ENCODE measurements at places on chromosomes 16 and 17.

GRCh38 chr17:700504-701094 is 14.0 kb downstream of the VPS53 start:
- H3K36me3 ChIP-seq: peaks cover 5% of the 10 kb centered on the region
- no peak overlapping the region for H3K27ac ChIP-seq
- no peak overlapping the region for H3K4me3 ChIP-seq
- peaks cover 14% of the 10 kb centered on the region for H3K4me1 ChIP-seq
- no peak for DNase-seq

DNA sequence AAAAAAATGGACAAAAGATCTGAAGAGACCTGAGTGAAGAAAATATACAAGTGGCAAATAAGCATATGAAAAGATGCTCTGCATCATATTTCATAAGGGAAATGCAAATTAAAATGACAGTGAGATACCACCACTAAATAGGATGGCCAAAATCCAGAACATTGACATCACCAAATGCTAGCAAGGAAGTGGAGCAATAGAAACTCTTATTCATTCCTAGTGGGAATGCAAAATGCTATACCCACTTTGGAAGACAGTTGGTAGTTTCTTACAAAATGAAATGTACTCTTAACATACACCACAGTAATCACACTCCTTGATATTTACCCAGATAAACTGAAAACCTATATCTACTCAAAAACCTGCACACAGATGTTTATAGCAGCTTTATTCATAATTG is 33.6 kb downstream of the DHRS7B start:
- peaks cover 13% of the 10 kb centered on the region for H3K36me3 ChIP-seq
- no peak for DNase-seq
- H3K27ac ChIP-seq: no peak overlapping the region

- peak overlapping the region; percentile 31 for H3K4me3 ChIP-seq
- peak overlapping the region; percentile 18 for H3K27ac ChIP-seq
- H3K36me3 ChIP-seq: no peaks in the 10 kb centered on the region
- H3K27me3 ChIP-seq: peaks cover 11% of the 10 kb centered on the region
Observed at GRCh38 chr17:29060475-29060874, 17.5 kb downstream of the PIPOX start.

GRCh38 chr17:82966415-82966814 is 113.0 kb upstream of the METRNL start:
- DNase-seq: no peak
- peaks cover 20% of the 10 kb centered on the region for H3K4me1 ChIP-seq
- H3K4me3 ChIP-seq: no peak overlapping the region
- H3K27ac ChIP-seq: no peak overlapping the region
- H3K27me3 ChIP-seq: peaks cover 8% of the 10 kb centered on the region
- H3K36me3 ChIP-seq: peaks cover 6% of the 10 kb centered on the region

- H3K27me3 ChIP-seq: peaks cover 9% of the 10 kb centered on the region
- H3K36me3 ChIP-seq: no peaks in the 10 kb centered on the region
- no peak overlapping the region for H3K4me3 ChIP-seq
- no peaks in the 10 kb centered on the region for H3K4me1 ChIP-seq
- H3K27ac ChIP-seq: no peak overlapping the region
Observed at GRCh38 chr16:88799569-88800276, 3.9 kb upstream of the CDT1 start.

DNA sequence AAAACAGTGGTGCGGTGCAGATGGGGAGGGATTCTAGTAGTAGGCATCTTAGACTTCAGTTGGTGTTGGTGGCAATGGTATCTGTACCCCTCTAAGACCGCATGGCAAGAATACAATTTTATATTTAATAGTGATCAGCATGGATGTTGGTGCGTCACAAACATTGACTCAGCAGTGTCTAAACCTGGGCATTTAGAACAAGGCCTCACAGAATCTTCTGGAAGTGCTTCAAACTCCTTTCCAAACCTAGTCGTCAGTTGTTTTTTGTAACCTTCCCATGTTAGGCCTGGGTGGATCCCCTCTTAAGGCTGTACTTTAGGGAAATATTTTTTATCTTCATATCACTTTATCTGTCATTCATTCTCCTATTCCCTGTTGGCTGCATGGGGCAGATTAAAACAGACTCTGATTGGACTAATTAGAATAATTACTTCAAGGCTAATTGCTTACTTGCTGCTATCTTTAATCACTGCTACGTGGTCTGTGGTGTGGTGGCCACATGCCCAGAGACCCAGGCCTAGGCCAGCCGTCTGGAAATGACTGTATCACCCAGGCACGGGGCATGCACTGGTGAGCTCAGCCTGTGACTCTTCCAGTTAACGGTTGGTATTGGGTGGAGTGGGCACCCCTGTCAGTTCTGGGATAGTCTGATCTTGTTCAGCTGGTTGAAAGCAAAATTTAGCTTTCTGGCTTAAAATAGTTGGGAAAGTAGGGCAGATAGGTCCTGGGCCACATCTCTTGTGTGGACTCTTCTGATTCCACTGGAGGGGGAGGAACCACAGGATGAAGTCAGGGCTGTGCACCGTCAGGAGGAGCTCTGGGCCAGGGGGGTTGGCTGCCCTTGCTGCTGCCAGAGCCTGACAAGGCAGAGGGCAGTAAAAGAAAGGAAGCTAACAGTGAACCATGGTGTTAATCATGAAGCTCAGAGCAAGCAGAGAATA is 4.5 kb downstream of the ALKBH5 start:
- H3K36me3 ChIP-seq: peaks cover 54% of the 10 kb centered on the region
- no peak for DNase-seq
- peak overlapping the region; percentile 95 for H3K4me3 ChIP-seq
- H3K27me3 ChIP-seq: no peaks in the 10 kb centered on the region
- H3K4me1 ChIP-seq: peaks cover 64% of the 10 kb centered on the region

DNA sequence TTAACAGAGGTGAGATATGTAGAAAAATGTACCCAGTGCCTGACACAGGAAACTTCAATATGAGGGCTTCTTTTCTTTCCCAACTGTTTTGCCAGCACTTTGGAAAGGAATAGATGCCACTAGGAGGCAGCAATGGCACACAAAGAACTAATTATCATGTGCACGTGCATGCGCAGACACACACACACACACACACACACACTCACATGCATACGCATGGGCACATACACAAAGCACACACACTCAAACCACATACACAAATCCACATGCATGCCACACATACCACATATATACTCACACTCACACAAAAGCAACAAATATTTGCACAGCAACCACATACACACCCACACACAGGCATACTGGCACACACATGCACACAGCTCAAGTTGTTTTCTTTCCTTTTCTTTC is 8.8 kb upstream of the CEP112 start:
- peak; percentile 44 for DNase-seq
- no peaks in the 10 kb centered on the region for H3K4me1 ChIP-seq
- no peak overlapping the region for H3K27ac ChIP-seq
- peaks cover 5% of the 10 kb centered on the region for H3K27me3 ChIP-seq
- H3K4me3 ChIP-seq: no peak overlapping the region

- no peak for DNase-seq
- H3K36me3 ChIP-seq: no peaks in the 10 kb centered on the region
- no peak overlapping the region for H3K4me3 ChIP-seq
- peaks cover 22% of the 10 kb centered on the region for H3K27me3 ChIP-seq
- peaks cover 8% of the 10 kb centered on the region for H3K4me1 ChIP-seq
Observed at GRCh38 chr16:77782694-77783093, 5.7 kb upstream of the VAT1L start.

DNA sequence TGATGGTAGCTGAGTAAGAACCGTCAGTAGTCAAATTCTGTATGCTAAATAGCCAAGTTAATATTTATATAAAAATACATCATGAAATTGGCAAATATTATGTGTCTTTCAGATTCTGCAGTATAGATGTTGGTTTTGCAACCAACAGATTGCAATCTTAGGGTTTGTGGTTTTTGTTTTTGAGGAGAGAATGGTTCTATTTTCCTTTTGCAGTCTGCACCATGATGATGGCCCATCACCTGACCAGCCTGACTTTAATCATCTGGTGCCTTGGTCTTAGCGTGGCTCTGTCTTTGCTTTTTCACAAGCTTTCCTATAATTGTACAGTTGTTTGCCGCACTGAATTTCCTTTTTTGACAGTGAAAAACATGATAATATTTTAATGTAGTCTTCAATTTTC is 50.7 kb downstream of the NUP93 start:
- H3K4me3 ChIP-seq: no peak overlapping the region
- H3K27ac ChIP-seq: no peak overlapping the region
- no peak for DNase-seq
- no peaks in the 10 kb centered on the region for H3K36me3 ChIP-seq
- H3K4me1 ChIP-seq: peaks cover 81% of the 10 kb centered on the region

DNA sequence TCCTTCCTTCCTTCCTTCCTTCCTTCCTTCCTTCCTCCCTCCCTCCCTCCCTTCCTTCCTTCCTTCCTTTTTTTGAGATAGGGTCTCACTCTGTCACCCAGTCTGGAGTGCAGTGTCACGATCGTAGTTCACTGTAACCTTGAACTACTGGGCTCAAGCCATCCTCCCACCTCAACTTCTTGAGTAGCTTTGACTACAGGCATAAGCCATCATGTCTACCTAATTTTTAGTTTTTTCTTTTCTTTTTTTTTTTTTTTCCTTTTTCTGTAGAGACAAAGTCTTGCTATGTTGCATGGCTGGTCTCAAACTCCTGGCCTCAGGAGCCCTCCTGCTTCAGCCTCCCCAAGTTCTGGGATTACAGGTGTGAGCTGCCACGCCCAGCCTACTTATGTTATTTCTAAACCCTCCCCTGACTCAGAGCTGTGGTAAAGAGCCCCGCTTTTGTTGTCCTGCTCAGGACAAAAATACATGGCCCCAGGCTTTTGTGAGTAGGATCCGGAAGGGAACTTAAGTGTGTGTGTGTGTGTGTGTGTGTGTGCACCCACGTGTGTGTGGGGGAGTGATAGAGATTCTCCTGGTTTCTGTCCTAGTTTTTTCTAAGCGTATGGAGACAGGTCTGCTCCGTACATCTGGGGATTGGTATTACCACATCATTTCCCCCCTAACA is 67.1 kb downstream of the PRKCB start:
- peaks cover 12% of the 10 kb centered on the region for H3K27me3 ChIP-seq
- no peak overlapping the region for H3K27ac ChIP-seq
- H3K4me3 ChIP-seq: no peak overlapping the region
- no peaks in the 10 kb centered on the region for H3K4me1 ChIP-seq
- no peaks in the 10 kb centered on the region for H3K36me3 ChIP-seq
- no peak for DNase-seq

DNA sequence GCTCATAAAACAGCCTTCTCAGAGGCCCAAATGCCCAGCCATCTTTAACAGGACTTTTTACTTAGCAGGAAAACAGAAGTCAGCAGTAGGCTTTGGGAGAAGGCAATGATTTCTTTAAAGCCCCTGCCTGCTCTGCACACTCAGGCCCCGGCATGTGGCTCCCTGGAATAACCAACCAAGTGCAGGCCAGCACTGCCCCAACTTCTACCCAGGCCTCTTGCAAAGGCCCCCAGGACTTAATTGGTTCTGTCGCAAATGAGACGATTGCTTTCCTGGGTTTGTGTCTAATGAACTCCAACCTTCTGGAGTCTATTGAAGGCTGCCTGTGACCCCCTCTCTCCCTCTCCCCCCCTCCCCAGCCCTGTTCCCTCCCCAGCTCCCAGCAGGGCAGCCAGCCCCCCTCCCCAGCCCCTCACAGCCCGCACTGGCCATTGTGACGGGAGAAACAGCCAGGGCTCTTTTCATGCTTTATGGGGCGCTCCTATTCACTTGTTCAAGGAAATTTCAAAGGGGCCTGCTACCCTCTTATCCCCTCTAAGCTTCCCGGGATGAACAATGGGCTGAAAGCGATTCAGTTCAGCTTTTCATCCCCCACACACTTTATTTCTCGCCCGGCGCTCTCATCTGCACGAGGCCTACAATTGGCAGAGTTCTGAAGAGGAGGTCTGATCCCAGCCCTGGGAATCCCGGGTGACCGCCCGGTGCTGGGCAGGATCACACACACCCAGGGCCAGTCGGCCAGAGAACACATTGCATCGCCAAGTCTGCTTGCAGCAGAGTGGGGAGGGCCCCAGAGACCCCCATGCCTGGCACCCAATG is 15.5 kb downstream of the AXIN2 start:
- H3K4me3 ChIP-seq: no peak overlapping the region
- no peak for DNase-seq
- peaks cover 59% of the 10 kb centered on the region for H3K36me3 ChIP-seq
- no peaks in the 10 kb centered on the region for H3K27me3 ChIP-seq
- H3K4me1 ChIP-seq: peaks cover 56% of the 10 kb centered on the region
- peak overlapping the region; percentile 76 for H3K27ac ChIP-seq

GRCh38 chr17:34613064-34614019 is 34.0 kb downstream of the TMEM132E start:
- peaks cover 85% of the 10 kb centered on the region for H3K27me3 ChIP-seq
- H3K4me1 ChIP-seq: peaks cover 63% of the 10 kb centered on the region
- H3K36me3 ChIP-seq: no peaks in the 10 kb centered on the region
- peak; percentile 37 for DNase-seq

DNA sequence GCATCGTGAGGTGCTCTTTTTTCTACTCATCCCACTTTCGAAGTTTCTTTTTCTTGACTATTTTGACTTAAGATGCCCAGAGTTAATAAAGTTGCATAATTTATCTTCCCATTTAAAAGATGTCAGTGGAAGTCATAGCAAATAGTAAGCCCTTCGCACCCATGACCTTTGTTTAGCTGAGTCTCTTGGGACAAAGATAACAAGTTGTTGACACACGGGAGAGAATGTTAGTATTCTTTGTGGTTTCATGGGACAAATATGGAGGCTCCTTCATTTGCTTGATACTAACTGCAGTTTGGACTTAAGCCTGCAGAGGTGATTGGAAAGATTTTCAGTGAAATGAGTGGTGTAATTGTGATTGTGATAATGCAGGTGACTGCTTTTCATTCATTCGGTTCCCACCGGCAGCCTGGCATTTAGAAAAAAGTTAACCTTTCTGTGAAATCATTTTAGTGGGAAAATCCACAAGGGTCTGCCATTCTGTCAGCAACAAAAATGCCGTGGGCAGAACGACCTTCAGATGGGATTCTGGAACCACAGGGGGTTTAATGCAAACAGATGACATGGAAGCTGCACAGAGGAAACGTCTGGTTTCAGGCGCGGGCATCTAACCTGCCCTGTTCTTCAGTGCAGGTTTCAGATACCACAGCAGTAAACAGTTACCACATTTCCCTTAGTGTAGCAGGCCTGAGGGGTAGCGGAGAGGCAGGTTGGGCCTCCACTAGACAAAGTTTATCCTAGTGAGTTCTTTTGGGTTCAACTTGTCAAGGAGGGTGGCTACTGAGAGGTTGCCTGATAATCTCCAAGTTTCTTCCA is 123.0 kb downstream of the RPTOR start:
- H3K36me3 ChIP-seq: peaks cover 36% of the 10 kb centered on the region
- DNase-seq: no peak
- no peak overlapping the region for H3K27ac ChIP-seq
- peaks cover 82% of the 10 kb centered on the region for H3K4me1 ChIP-seq
- H3K4me3 ChIP-seq: no peak overlapping the region
- no peaks in the 10 kb centered on the region for H3K27me3 ChIP-seq
